ENCODE measurements at places on chromosomes 16 and 17.

DNA sequence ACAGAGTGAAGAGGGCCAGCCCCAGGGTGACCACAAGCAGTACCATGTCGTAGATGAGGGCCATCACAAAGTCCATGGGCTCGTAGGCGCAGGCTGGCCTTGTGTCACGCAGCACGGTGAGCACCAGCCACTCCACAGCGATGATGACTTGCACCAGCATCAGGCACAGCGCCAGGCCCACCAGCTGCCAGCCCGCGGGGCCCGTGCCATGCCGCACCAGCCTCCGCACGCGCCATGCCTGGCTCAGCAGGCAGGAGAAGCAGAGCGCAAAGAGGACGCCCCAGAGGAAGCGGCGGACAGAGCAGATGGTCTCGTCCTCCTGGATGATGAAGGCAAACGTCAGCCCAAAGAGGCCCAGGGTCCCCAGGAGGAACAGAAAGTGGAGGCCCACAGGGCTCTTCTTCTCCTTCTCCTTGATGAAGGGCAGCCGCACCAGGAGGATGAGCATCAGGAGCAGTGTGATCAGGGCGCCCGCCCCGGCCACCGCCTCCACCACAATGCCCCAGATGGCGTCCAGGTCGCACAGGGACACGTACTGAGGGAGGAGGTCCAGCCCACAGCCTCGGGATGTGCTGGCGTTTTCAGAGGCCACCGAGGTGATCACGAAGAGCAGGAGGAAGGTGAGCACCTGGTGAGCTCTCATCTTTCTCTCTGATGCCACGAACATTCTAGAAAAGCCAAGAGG is 12.3 kb downstream of the GPRC5B start:
- no peak for DNase-seq

DNA sequence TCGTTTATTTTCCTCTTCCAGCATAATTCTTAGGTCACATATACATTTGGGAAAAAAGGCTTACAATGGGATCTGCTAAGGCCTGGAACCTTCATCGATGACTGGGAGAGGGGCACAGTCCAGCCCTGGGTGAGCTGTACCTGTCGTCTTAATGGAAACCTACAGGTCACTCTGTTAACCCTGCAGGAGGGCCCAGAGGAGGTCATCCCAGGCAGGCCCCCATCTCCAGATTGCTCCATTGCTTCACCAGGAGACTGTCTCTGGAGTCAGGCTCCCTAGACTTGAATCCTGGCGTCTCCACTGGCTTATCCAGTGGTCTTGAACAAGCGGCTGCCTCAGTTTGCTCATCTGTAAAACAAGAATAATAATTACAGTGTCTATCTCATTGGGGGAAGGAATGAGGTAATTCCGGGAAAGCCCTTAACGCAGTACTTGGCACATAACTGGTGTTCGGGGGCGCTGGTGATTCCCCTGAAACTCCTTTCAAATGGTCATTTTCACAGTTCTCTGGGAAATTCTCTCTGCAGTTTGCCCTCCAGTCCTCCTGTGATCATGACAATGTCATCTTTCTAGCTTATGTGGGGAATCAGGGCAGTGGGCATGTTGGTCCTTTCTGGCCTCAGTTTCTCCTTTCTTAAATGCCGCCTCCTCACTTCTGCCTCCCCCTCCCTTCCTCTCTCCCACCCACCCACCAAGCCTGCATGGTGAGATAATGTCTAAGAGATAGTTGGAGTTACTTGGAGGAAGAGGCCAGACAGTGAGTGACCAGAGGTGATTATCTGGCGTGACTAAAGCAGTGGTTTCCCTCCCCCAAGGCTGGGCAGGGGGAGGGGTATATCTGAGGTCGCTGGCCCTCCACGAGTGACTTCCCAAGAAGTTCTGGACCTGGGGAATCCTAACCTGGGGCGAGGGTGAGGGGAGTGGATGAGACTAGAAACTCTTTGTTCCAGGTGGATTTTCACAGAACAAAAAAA is 31.3 kb upstream of the TAC4 start:
- no peak overlapping the region for H3K4me3 ChIP-seq
- no peak for DNase-seq
- H3K27ac ChIP-seq = no peak overlapping the region
- H3K36me3 ChIP-seq = no peaks in the 10 kb centered on the region
- no peaks in the 10 kb centered on the region for H3K27me3 ChIP-seq

DNA sequence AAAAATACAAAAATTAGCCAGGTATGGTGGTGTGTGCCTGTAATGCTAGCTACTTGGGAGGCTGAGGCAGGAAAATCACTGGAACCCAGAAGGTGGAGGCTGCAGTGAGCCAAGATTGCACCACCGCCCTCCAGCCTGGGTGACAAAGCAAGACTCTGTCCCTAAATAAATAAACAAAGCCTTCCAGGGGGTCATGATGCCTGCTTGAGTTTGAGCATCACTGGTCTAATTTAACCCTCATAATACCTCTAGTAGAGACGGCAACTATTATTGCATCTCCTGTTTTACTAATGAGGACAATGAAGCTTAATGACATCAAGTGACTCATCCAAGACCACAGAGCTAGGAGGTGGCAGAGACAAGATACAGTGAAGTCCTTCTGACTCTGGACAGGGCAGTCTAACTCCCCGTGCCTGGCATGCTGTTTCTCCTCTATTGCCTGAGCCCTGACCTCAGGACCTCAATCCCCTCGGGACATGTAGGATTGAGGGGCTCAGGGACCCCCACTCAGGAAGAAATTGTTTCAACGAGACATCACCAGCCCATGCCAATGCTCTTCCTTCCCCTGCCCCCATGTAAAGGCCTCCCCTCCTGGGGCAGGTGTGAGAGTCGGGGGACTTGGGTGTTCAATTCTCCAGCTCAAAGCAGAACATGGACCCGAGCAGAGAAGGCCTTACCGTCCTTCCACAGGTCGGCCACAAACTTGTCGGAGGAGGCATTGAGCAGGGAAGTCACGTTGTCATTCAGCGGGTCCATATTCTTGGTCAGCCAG is 102.9 kb downstream of the NDE1 start:
- H3K4me1 ChIP-seq = no peaks in the 10 kb centered on the region
- H3K4me3 ChIP-seq = no peak overlapping the region
- DNase-seq = peak; percentile 9
- H3K27ac ChIP-seq = no peak overlapping the region
- no peaks in the 10 kb centered on the region for H3K36me3 ChIP-seq

DNA sequence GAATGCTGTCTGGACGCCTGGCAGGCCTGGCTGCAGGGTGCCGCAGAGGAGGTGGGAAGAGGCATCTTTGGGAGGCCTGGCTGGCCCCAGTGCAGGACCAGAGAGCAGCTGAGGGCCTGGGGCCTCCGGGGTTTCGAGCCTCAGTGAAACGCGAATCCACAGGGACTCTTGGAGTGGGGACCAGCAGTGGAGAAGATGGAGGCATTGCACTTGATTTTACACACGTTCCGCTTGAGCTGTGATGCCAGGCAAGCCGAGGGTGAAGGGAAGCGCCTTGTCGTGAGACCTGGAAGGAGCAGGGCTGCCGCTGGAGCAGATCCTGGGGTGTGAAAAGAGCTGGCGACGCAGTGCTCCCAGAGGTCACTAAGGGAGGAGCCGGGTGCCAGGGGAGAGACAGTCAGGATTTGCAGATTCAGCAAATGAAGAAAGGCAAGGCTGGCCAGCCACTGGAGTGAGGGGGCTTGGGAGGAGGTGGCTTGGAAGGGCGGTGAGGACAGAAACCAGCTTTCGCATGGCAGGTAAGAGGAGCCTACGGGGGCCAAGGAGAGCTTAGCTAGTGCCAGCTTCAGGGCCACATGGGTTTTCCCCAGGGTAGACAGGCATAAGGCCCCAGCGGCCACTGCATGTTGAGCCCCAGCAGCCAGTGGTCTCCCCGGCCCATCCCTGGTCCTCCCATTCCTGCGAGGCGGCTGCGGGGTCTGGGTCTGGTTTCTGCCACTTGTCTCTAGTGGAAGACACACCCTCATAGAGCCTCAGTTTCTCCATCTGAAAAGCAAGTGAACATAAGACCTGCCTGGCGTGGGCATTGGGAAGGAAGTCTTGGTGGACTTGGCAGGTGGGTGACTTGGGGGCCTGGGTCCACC is 175.2 kb upstream of the CHMP6 start:
- no peaks in the 10 kb centered on the region for H3K4me1 ChIP-seq
- H3K4me3 ChIP-seq = no peak overlapping the region
- H3K36me3 ChIP-seq = no peaks in the 10 kb centered on the region
- no peak overlapping the region for H3K27ac ChIP-seq

- no peak overlapping the region for H3K27ac ChIP-seq
- no peak for DNase-seq
- H3K4me1 ChIP-seq = no peaks in the 10 kb centered on the region
- H3K27me3 ChIP-seq = no peaks in the 10 kb centered on the region
- no peaks in the 10 kb centered on the region for H3K36me3 ChIP-seq
- H3K4me3 ChIP-seq = no peak overlapping the region
Observed at GRCh38 chr16:14193316-14193871, 122.3 kb downstream of the MRTFB start.

DNA sequence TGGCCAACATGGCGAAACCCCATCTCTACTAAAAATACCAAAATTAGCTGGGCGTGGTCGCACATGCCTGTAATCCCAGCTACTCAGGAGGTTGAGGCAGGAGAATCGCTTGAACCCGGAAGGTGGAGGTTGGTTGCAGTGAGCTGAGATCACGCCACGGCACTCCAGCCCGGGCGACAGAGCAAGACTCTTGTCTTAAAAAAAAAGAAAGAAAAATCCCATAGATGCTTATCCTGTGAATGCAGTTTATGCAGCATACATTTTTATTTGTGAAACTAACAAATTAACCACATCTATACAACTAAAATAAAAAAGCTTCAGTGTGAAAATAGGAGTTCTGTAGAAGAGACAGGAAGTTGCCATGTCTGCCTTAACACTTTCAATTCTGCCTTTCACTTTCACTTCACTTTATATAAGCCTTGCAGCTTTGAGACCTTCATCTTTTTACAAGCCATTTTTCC is 7.1 kb downstream of the IGSF6 start:
- H3K27ac ChIP-seq = peak overlapping the region; percentile 66
- H3K4me3 ChIP-seq = peak overlapping the region; percentile 17
- H3K36me3 ChIP-seq = no peaks in the 10 kb centered on the region
- no peak for DNase-seq
- no peaks in the 10 kb centered on the region for H3K27me3 ChIP-seq
- H3K4me1 ChIP-seq = no peaks in the 10 kb centered on the region

- DNase-seq = no peak
- H3K36me3 ChIP-seq = no peaks in the 10 kb centered on the region
- no peaks in the 10 kb centered on the region for H3K27me3 ChIP-seq
- H3K27ac ChIP-seq = no peak overlapping the region
Observed at GRCh38 chr16:70402916-70403659, 35.8 kb downstream of the ST3GAL2 start.

DNA sequence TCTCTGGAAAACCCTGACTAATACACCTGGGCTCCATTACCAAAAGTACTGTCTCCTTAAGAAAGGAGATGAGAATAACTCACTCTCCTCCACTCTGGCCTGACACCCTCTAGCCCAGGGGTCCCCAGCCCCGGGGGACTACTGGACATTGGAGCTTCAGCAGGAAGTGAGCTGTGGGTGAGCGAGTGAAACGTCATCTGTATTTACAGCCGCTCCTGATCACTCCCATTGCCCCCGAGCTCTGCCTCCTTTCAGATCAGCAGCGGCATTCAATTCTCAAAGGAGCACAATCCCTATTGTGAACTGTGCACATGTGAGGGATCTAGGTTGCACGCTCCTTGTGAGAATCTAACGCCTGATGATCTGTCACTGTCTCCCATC is 126.3 kb upstream of the TNRC6C start:
- H3K27ac ChIP-seq = no peak overlapping the region
- H3K4me3 ChIP-seq = no peak overlapping the region
- no peak for DNase-seq
- no peaks in the 10 kb centered on the region for H3K27me3 ChIP-seq

- H3K4me3 ChIP-seq = no peak overlapping the region
- H3K4me1 ChIP-seq = no peaks in the 10 kb centered on the region
- no peak overlapping the region for H3K27ac ChIP-seq
- no peak for DNase-seq
Observed at GRCh38 chr17:68861602-68862001, 93.6 kb downstream of the ABCA8 start.

GRCh38 chr17:31078290-31078689 is 16.5 kb upstream of the NF1 start:
- DNase-seq = no peak
- H3K27me3 ChIP-seq = no peaks in the 10 kb centered on the region
- H3K4me1 ChIP-seq = no peaks in the 10 kb centered on the region
- no peak overlapping the region for H3K4me3 ChIP-seq

DNA sequence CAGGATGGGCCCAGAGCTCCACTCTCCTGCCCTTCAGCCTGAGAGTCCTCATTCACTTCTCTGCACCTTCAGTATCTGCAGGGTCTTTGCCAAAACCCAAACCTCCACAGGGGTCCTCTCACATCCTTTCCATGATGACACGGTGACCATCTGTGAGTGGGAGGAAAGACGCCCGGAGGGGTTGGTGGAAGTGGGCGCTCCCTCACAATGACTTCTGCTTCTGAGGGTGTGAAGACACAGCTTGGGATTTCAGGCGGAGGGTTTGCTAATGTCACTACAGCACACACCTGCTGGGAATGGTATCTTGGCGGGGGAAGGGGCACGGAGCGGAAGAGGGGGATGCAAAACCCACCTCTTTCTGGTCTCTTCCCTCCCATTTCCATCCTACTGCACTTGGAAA is 115.1 kb upstream of the SDK2 start:
- no peak overlapping the region for H3K4me3 ChIP-seq
- H3K36me3 ChIP-seq = no peaks in the 10 kb centered on the region
- H3K27ac ChIP-seq = no peak overlapping the region
- no peaks in the 10 kb centered on the region for H3K27me3 ChIP-seq
- DNase-seq = no peak
- no peaks in the 10 kb centered on the region for H3K4me1 ChIP-seq

- H3K36me3 ChIP-seq = no peaks in the 10 kb centered on the region
- H3K27me3 ChIP-seq = no peaks in the 10 kb centered on the region
- H3K4me3 ChIP-seq = peak within 1 kb of the TSS; percentile 70
- peak within 1 kb of the TSS; percentile 49 for H3K27ac ChIP-seq
Observed at GRCh38 chr16:57091975-57092785, at the start of gene CPNE2. Gene CPNE2 (plus strand): TSS chr16:57092583. CDS start chr16:57110743, 18,160 bp downstream.

DNA sequence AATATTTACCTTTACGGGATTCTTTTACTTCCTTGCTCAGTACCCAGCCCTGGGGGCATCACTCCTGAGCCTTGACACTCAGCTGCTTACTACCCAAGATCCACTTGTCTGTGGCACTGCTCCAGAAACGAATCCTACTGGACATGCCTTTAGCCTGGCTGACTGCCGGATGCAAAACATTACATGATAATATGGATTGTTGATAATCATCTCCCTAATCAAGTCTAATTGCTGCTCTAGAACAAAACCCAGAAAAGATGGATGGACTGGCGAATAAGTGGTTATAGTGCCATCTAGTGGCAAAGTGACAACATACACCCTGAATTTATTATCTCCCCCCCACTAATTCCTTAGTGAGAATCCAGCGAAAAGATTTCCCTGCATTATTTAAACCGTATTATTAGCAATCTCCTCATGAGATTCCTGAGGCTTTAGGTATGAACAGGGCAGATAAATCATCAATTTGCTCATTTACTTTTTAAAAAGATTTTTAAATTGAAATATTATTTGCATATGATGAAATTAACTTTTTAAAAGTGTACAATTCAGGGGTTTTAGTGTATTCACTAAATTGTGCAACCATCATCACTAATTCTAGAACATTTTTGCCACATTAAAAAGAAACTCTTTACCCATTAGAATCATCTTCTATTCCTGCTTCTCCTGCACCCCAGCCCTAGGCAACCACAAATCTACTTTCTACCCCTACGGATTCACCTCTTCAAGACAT is 61.6 kb downstream of the RGS9 start:
- no peaks in the 10 kb centered on the region for H3K36me3 ChIP-seq
- no peaks in the 10 kb centered on the region for H3K27me3 ChIP-seq
- no peak overlapping the region for H3K27ac ChIP-seq
- H3K4me3 ChIP-seq = no peak overlapping the region
- H3K4me1 ChIP-seq = peaks cover 11% of the 10 kb centered on the region
- DNase-seq = no peak

GRCh38 chr16:24075931-24076716 is 180.0 kb upstream of the CACNG3 start:
- no peak for DNase-seq
- H3K4me1 ChIP-seq = no peaks in the 10 kb centered on the region
- H3K27me3 ChIP-seq = no peaks in the 10 kb centered on the region
- H3K36me3 ChIP-seq = no peaks in the 10 kb centered on the region
- H3K4me3 ChIP-seq = no peak overlapping the region
